Activated naive CD4-positive, alpha-beta T cell treated with anti-CD3 and anti-CD28 coated beads, Interleukin-2, amount 50 U/mL, for 16 hours (primary cell): ENCODE measurements at places on chromosomes 4 and X.
A peak's percentile ranks its signal among the peaks of the same experiment; 100 is the strongest.

- DNase-seq: no peak
These were observed 199.0 kb upstream of the DDX53 start for GRCh38 chrX:22800806-22801205.

- DNase-seq: no peak
These were observed 2387.7 kb upstream of the TENM3 start for GRCh38 chr4:179855469-179855868.

GRCh38 chrX:47623540-47624027 lies 3.9 kb upstream of the SYN1 start:
- DNase-seq: peak; percentile 56

- no peak for DNase-seq
These were observed 26.1 kb upstream of the EPHA5 start for GRCh38 chr4:65696436-65696835.

DNA sequence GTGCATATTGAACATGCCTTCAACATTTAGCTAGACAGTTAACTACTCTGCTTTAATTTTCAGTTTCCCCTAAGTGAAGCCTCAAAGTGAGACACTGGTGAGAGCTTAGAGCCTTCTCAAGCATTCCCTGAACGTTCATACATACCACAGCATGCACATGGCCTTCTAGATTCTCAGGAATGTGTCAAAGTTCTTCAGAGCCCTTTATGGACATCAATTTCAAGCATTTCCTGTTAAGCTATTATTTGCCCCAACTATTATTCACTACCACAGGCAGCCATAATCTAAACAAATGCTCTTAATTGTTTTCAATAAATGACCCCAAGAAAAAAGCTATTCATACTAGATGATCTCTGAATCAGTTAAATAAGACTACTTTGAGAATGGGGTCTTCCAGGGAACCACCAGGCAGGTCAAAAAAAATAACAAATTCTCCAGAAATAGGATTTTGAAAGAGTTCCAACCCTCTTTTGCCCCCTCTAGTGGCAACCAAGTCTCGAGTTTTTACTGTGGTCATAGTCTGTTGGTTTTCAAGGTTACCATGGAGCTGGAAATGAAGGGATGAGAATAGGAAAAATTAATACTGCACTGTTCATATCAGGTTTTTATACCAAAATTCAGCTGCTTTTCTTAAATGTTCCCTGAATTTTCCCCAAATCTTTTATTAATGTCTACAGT lies 235.4 kb downstream of the RAB28 start:
- DNase-seq: no peak

DNA sequence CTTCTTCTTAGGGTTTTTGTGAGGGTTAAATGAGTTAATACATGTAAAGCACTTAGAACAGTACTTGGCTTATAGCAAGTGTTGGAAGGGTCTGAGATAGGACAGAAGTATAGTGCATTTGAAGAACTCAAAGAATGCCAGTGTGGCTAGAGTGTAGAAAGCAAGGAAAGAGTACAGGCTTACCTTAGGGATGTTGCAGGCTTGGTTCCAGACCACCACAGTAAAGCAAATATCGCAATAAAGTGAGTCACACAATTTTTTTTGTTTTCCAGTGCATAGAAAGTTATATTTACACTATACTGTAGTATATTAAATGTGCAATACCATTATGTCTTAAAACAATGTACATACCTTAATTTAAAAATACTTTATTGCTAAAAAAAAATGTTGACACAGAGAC lies 41.3 kb downstream of the KIF4A start:
- DNase-seq: no peak

DNA sequence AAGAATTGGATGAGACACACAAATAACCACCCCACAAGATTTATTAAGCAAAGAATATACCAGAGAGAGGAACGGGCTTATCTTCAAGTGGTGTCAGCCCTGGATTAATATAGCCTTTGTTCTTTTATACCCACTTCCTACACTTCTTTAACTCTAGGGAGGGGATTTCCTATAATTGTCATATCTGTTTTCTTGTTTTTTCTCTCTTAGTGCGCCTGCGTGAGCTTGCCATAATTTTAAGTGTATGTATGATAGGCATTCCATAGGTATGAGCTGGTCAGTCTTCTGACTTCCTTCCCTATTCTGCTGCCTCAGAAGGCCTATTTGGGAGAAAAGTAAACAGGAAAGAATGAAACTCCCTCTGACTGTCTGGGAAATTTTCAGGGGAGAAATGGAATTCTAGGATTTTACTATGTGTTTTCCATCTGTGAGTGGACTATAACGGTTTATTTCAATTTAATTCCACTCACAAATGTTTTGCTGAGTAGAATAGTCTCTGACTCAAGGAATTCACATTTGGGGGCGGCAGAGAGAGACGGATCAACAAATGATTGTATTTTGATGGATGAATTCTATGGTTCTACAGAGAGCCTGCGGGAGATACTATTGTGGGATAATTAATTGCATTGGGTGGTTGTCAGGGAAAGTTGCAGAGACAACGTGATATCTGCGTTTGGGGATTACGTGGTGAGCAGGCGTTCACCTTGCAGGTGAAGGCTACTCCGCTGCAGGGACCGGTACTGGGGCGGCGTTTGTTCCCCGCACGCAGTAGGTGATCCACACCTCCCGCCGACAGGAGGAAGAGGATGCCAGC lies 626 bp upstream of the CEP135 start:
- peak; percentile 57 for DNase-seq
